ENCODE measurements at places on chromosomes 1 and 21. TPM values are rescaled to one million over a fixed set of nuclear protein-coding genes. Genes with fewer than 3 reads are reported as not detected.

- H3K27me3 ChIP-seq = peaks cover 35% of the 10 kb centered on the region
- H3K36me3 ChIP-seq = no peaks in the 10 kb centered on the region
- no peak overlapping the region for H3K4me3 ChIP-seq
- no peaks in the 10 kb centered on the region for H3K4me1 ChIP-seq
- H3K27ac ChIP-seq = no peak overlapping the region
- DNase-seq = no peak
Observed at GRCh38 chr1:34178072-34178471, 1.4 kb downstream of the C1orf94 start.

DNA sequence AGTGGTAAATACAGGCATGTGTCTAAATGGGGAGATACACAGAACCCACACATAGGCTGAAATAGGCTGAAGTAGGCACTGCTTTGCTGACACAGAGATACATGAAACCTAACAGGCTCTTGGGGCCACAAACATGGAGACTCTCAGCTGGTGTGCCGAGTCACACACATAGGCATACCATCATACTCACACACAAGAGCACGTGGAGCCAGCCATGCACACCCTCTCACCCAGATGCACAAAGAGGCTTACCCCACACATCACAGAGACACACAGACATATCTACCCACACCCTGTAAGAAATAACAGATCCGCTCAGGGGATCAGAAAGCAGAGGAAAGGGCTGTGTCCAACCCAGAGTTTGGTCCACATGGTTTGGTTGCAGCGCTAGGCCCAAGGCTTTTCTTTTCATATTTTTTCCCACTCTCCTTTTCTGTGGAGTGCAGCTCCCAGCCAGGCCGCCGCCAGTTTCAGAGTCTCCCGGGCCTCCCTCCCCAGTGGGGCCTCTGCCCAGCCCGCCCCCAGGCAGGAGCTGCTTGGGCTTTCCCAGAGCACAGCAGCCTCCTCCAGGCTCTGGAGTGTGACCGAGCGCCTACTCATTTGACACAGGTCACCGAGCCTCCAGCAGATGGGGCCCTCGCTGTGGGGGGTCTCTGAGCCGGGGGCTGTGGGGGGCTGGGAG lies 3.9 kb upstream of the POU3F1 start:
- H3K27ac ChIP-seq = no peak overlapping the region
- no peak for DNase-seq

GRCh38 chr1:232218955-232219865 lies 410.7 kb downstream of the SIPA1L2 start:
- no peak overlapping the region for H3K27ac ChIP-seq
- no peaks in the 10 kb centered on the region for H3K4me1 ChIP-seq
- DNase-seq = no peak
- H3K27me3 ChIP-seq = no peaks in the 10 kb centered on the region

DNA sequence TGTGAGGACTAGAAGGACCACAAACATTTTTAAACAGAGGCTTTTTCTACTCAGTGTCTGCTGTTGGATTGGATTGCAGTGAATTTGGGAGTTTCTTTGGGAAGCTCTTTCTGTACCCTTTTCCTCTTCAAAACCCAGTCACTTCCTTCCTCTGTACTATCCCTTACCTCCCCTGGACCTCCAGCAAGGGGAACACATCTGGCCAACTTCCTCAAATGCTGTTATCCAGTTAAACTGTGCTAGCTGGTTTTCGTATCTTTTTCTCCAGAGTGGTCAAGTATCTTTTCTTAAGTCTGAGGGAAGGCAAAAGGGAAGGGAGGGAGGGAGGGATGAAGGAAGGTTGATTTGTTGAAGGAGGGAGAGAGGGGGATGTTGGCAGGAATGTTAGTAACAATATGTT lies 99.2 kb upstream of the TNR start:
- H3K27ac ChIP-seq = no peak overlapping the region
- no peak overlapping the region for H3K4me3 ChIP-seq
- no peaks in the 10 kb centered on the region for H3K36me3 ChIP-seq
- no peak for DNase-seq
- H3K27me3 ChIP-seq = no peaks in the 10 kb centered on the region

DNA sequence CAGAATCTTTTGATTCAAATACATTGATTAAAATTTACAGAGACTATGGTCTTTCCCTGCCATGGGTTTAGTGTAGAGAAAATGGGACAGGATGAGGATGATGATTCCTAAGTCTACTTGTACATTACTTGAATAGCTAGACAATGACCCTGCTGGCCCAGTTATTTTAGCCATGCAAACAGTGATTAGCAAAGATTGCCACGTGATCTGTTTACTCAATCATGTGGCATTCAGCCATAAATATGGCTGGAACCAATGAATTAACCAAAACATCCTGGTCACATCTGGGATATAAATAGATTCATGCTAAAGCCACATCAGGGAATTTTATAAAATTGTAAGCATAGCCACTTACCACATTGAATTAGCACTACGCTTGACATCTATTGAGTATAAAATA lies 167.3 kb downstream of the PBX1 start:
- H3K4me1 ChIP-seq = peaks cover under 1% of the 10 kb centered on the region
- no peaks in the 10 kb centered on the region for H3K27me3 ChIP-seq
- H3K4me3 ChIP-seq = no peak overlapping the region
- H3K27ac ChIP-seq = no peak overlapping the region
- no peaks in the 10 kb centered on the region for H3K36me3 ChIP-seq
- DNase-seq = no peak

DNA sequence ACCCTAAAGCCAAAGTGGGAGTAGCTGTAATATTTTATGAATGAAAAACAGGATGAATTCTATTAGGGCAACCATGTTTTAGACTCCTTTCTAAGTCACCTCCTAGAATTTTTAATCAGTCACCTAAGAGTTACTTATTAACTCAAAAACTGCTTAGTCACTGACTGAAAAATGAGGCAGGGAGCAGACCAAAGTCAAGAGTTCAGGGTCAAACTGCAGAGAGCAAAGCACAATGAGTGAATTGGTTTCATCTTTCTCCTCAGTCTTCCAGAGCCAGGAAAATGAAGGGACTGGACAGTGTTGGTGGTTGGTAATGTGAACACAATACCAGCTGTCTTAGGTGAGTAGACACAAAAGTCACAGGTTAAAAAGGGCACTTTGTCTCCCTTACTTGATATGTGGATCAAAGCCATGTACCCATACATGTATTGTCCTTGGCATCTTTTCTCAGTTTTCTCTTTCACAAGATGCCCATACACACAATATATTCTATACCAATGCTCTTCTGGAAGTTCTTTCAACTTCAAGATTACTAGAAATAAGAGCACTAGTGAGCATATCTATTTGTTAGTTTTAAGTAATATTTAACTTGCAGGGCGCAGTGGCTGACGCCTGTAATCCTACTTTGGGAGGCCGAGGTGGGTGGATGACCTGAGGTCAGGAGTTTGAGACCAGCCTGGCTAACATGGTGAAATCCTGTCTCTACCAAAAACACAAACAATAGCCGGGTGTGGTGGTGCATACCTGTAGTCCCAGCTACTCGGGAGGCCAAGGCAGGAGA lies 42.2 kb downstream of the ATP1B1 start:
- no peak overlapping the region for H3K27ac ChIP-seq
- H3K4me3 ChIP-seq = no peak overlapping the region
- no peak for DNase-seq
- H3K36me3 ChIP-seq = no peaks in the 10 kb centered on the region
- no peaks in the 10 kb centered on the region for H3K4me1 ChIP-seq
- no peaks in the 10 kb centered on the region for H3K27me3 ChIP-seq

GRCh38 chr1:116713474-116713873 lies 40.8 kb upstream of the CD2 start:
- no peak for DNase-seq
- H3K36me3 ChIP-seq = no peaks in the 10 kb centered on the region
- peaks cover 12% of the 10 kb centered on the region for H3K27me3 ChIP-seq
- peaks cover 7% of the 10 kb centered on the region for H3K4me1 ChIP-seq

DNA sequence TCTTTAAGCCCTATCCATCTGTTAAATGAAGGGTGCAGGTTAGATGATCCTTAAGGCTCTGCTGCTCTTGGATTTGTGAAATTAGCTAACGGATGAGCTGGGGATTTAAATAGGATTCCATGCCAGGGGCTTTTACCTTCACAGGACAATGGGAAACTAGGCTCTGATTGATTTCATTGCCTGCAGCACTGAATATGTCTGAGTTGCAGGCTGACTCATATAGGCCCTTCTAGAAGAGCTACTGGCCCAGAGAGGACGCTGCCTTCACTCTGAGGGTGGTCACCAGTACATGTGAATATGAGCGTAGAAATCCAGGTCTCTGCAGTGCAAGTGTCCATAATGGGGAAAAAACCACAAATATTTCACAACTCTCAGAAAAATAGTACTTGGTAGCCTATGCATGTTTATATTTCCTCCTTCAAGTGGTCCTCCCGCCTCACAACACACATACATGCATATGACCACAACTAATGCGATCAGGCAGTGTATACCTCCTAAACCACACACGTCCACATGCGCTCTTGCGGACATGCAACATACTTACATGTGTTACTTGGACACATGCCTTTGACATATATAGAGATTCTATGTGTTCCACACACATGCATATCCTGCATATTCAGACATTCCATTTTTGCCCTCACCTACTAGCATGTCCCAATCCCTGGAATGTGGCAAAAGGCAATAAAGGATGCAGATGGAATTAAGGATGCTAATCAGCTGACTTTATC lies 233.8 kb upstream of the JUN start:
- H3K27me3 ChIP-seq = no peaks in the 10 kb centered on the region
- peaks cover 41% of the 10 kb centered on the region for H3K4me1 ChIP-seq
- H3K4me3 ChIP-seq = no peak overlapping the region
- no peak for DNase-seq
- no peak overlapping the region for H3K27ac ChIP-seq

GRCh38 chr1:24317956-24318614 lies 1.1 kb upstream of the GRHL3 start:
- H3K36me3 ChIP-seq = no peaks in the 10 kb centered on the region
- no peak overlapping the region for H3K27ac ChIP-seq
- peaks cover 38% of the 10 kb centered on the region for H3K4me1 ChIP-seq
- no peak for DNase-seq

- H3K27ac ChIP-seq = peak within 1 kb of the TSS; percentile 98
- H3K4me3 ChIP-seq = peak within 1 kb of the TSS; percentile 97
- peaks cover 19% of the 10 kb centered on the region for H3K36me3 ChIP-seq
- H3K4me1 ChIP-seq = peaks cover 29% of the 10 kb centered on the region
- peak; percentile 98 for DNase-seq
Observed at GRCh38 chr1:114581335-114582287, at the start of gene BCAS2. TSS of gene BCAS2 (minus strand) at chr1:114581615. CDS start at chr1:114581591, 24 bp downstream.

GRCh38 chr1:116434849-116435248 lies 61.8 kb downstream of the ATP1A1 start:
- no peak overlapping the region for H3K27ac ChIP-seq
- peaks cover 26% of the 10 kb centered on the region for H3K27me3 ChIP-seq
- no peaks in the 10 kb centered on the region for H3K4me1 ChIP-seq
- no peak for DNase-seq
- no peak overlapping the region for H3K4me3 ChIP-seq
- no peaks in the 10 kb centered on the region for H3K36me3 ChIP-seq

GRCh38 chr1:192088496-192088895 lies 69.8 kb upstream of the RGS18 start:
- no peaks in the 10 kb centered on the region for H3K4me1 ChIP-seq
- no peak overlapping the region for H3K27ac ChIP-seq
- no peak overlapping the region for H3K4me3 ChIP-seq
- DNase-seq = no peak

- DNase-seq = no peak
- H3K4me3 ChIP-seq = no peak overlapping the region
- no peaks in the 10 kb centered on the region for H3K27me3 ChIP-seq
- no peak overlapping the region for H3K27ac ChIP-seq
Observed at GRCh38 chr1:44934791-44935190, 51.6 kb downstream of the EIF2B3 start.

GRCh38 chr1:155540000-155540874 lies 22.4 kb downstream of the ASH1L start:
- DNase-seq = no peak
- H3K27me3 ChIP-seq = no peaks in the 10 kb centered on the region
- no peak overlapping the region for H3K4me3 ChIP-seq
- H3K36me3 ChIP-seq = peaks cover 3% of the 10 kb centered on the region
- peak overlapping the region; percentile 88 for H3K27ac ChIP-seq

DNA sequence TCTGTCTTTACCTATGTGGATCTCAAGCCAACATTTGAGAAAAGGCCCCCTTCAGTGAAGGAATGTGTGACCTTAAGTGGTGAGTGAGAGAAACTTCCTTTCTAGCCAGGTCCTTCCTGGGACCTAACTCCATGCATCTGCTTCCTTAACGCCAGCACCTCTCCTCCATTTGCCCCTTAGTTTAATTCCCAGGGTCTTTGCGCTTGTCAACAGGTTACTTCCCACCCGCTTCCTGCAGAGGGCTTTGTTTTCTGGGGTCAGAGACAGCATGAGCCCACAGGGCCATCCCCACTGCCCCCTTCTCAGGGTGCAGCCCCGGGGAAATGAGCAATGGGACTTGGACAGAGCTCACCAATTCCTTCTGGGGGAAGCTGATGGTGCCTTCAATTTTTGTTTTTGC lies 54.8 kb downstream of the EVA1C start:
- H3K4me1 ChIP-seq = no peaks in the 10 kb centered on the region
- DNase-seq = no peak
- H3K36me3 ChIP-seq = no peaks in the 10 kb centered on the region
- H3K4me3 ChIP-seq = no peak overlapping the region
- H3K27ac ChIP-seq = no peak overlapping the region

GRCh38 chr1:176701151-176701866 lies 238.3 kb downstream of the PAPPA2 start:
- no peaks in the 10 kb centered on the region for H3K4me1 ChIP-seq
- no peak for DNase-seq
- H3K4me3 ChIP-seq = no peak overlapping the region
- H3K27ac ChIP-seq = no peak overlapping the region
- no peaks in the 10 kb centered on the region for H3K27me3 ChIP-seq
- no peaks in the 10 kb centered on the region for H3K36me3 ChIP-seq

Gene LRRC38
- total RNA-seq = not detected

Gene SLC1A7
- total RNA-seq = not detected

Gene MAGI3
- 11.0 TPM for total RNA-seq

Gene LPGAT1
- total RNA-seq = 76.0 TPM

Gene OR10K2
- total RNA-seq = not detected

Gene PRRC2C
- total RNA-seq = 208 TPM

Gene FMO2
- not detected for total RNA-seq

Gene GJB4
- total RNA-seq = not detected

Data from activated CD4-positive, alpha-beta T cell treated with anti-CD3 and anti-CD28 coated beads, Interleukin-2, amount 10 ng/mL, durations not matched to agents 7 days and 5 days (primary cell).